ENCODE measurements at places on chromosomes 6 and 20.
A peak's percentile ranks its signal among the peaks of the same experiment; 100 is the strongest.

GRCh38 chr6:164321297-164321696, 906.8 kb downstream of the QKI start:
- no peak for DNase-seq

- no peak for DNase-seq
These were observed 77.0 kb downstream of the ATXN1 start for GRCh38 chr6:16684195-16684689.

DNA sequence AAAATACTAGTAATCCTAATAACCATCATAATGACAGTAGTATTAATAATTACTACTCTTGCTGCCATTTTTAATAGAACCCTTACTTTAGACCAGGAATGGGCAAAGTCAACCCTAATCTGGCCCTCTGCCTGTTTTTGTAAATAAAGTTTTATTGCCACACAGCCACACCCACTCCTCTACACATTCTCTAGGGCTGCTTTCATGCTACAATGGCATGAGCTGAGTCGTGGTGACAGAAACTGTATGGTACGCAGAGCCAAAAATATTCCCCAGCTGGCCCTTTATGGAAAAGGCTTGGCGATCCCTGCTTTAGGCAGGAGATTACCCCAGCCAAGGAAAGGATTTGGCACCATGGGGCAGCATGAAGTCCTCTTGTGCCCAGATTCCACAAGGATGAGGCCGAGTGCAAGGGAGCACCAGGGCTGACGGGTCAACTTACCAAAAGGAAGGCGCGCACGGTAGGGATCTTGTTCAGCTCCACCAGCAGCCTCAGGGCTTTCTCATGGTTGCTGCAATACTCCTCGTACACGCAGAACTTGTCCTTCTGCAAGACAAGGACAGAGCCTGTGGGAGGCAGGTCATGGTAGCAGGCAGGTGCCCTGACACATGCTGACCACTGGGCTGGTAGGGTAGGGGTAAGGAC, 93.6 kb downstream of the PREX1 start:
- DNase-seq = peak; percentile 29

DNA sequence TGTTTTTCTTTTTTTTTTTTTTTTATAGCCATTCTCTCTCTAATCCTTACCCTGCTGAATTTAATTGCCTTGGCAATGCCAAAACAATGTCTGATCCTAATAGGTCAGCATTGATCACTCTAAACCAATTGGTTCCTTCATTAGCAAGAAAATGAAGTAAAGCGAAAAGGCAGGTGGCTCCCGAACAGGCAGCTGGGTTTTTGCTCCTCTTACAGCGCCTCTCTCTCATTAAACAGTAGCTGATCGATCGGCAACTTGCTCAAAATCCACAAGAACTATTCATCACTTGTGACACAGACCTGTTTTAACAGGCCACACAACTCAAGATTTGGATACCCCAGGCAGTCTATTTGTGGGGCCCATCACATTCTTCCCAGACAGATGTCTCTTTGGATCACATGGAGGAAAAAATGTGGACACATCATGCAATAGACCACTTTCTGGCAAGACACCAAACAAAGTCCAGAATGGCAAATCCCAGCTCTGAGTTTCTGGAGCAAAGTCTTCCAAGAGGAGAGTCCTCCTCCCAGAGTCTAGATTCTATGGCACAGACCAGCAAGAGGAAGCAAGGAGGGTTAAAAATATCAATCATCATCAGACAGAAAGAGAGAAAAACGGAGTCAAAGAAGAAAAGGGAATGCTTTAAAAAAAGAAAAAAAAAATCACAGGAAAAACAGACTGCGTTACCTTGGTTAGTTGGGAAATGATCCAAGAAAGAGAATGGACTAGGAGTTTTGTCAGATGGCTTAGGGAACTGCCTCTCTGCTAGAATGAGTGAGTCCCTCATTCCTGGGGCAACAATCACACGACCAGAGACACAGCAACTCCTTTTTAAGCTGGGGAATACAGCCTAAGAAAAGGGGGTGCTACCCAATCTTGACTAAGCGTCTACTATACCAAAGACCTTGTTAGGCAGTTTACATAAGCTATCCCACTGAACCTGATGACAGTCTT, 247.8 kb downstream of the BTBD9 start:
- peak; percentile 72 for DNase-seq

GRCh38 chr6:85672623-85673022, 29.9 kb upstream of the SYNCRIP start:
- DNase-seq = no peak

GRCh38 chr20:42938441-42939205, 251.1 kb downstream of the PTPRT start:
- DNase-seq = no peak

GRCh38 chr6:137352859-137353258, 133.7 kb upstream of the IFNGR1 start:
- no peak for DNase-seq

GRCh38 chr20:57438552-57438951, 47.4 kb downstream of the RBM38 start:
- DNase-seq = no peak

DNA sequence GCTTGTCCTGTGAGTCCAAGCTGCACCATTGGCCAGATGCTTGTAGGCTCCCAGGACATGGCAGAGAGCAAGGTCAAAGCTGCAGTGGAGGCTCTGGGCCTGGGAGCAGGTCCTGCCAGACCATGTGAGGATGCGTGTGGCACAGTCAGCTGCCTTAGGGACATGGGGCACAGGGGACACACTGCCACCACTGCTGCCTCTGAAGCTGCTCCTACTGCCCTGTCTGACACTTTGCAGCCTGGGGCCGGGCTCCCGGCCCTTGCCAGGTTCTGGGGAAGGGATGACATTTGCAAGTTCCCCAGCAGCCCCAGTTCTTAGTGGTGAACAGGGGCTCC, 13.2 kb upstream of the FUT9 start:
- no peak for DNase-seq

DNA sequence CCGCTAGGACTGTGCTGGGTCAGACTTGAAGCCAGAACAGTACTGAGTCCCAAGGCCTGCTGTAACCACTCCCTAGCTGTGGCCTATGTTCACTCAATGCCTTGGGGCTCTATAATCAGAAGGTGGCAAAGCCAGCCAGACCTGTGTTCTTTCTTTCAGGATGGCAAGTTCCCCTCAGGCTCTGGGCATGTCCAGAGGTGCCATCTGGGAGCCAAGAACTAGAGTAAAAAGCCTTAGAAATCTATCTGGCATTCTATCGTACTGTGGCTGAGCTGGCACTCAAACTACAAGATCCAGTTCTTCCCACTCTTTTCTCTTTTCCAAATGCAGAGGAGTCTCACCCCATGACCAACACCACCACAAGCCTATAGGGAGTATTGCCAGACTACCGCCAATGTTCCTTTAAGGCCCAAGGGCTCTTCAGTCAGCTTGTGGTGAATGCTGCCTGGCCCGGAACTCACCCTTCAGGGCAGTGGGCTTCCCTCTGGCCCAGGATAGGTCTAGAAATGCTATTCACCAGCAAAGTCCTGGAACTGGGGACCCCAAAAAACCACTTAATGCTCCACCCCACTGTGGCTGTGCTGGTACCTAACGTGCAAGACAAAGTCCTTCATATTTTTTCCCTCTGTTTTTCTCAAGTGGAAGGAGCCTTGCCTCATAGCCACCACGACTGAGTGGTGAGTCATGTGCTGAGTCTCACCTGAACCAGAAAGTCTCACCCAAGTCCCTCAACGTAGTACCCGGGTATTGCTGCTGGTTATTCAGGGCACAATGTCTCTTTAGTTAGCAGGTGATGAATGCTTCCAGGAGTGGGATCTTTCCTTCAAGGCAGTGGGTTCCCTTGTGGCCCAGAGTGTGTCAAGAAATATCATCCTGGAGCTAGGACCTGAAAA, 8.6 kb upstream of the SIRPB2 start:
- DNase-seq = no peak

- no peak for DNase-seq
These were observed 474.4 kb upstream of the HSF2 start for GRCh38 chr6:121925024-121925423.

DNA sequence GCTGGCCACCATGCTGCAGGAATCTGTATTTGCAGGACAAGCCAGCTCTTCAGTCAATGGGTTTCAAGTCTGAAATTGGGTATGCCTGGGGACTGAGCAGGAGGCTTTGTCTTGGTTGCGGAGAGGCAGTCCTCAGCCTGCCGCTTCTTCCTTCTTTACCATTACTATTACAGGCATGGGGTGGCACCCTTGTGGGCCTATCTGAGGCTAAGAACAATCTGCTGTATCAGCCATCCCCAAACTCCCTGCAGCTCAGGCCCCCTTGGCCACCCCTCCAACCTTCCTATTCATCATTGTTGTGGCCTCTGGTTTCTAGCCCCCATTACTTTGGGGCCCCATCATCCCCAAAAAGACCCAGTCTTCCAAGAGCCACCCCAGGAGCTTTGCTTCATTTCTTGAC, 289.2 kb upstream of the FOXQ1 start:
- DNase-seq = no peak

- no peak for DNase-seq
These were observed 31.9 kb downstream of the NSFL1C start for GRCh38 chr20:1434571-1435336.

GRCh38 chr6:150320442-150320841, 48.4 kb upstream of the IYD start:
- no peak for DNase-seq

GRCh38 chr6:154476494-154476893, 34.0 kb downstream of the CNKSR3 start:
- DNase-seq = no peak

DNA sequence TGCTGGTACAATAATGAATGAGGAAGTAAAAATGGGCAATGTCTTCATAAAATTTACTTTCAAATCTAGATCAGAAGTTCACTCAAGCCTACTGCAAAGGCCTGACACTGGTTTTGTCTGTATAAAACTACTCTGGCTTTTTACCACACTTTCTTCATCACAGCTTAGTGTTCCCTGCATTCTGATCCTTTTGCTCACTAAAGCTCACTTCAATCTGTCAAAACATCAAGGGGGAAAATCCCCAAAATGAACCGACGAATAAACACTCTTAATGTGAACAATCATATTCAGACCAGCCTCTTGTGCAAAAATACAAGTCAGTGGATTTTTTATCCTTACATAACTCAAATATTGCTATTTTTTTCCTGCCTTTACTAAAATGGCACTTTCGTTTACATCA, 98.5 kb downstream of the PRDM1 start:
- no peak for DNase-seq

DNA sequence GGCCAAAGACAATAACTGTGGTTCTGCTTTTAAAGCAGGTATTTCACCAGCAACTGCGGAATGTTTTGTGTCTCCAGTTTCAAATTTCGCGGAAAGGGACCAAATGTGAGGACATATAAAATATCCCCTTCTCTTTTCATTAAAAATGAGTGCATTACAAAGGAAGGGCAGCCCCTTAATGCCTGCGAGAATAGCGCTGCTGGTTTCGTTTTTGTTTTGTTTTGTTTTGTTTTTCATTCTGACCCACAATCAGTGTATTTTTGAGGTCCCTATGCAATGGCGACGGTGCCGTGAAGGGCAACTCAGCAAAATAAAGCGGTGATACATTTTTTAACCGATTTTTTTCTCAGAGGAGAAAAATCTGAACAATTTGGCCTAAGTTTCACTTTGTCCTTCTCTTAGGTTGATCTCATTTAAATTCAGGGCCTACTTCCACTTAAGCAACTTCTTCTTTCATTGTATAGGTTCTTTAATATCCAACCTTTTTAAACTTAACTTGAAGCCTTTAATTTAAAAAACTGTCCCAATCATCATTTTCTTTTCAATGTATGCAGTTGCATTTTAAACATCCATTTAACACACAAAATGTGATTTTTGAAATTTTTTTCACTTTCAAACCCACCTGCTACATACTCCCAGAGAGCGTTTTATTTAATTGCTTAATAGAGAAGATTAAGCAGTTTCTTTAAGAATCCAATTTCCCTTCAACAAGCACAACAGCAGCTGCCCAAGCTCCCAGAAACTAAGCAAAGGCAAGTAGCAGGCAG, 2.9 kb upstream of the HIVEP2 start:
- DNase-seq = no peak

DNA sequence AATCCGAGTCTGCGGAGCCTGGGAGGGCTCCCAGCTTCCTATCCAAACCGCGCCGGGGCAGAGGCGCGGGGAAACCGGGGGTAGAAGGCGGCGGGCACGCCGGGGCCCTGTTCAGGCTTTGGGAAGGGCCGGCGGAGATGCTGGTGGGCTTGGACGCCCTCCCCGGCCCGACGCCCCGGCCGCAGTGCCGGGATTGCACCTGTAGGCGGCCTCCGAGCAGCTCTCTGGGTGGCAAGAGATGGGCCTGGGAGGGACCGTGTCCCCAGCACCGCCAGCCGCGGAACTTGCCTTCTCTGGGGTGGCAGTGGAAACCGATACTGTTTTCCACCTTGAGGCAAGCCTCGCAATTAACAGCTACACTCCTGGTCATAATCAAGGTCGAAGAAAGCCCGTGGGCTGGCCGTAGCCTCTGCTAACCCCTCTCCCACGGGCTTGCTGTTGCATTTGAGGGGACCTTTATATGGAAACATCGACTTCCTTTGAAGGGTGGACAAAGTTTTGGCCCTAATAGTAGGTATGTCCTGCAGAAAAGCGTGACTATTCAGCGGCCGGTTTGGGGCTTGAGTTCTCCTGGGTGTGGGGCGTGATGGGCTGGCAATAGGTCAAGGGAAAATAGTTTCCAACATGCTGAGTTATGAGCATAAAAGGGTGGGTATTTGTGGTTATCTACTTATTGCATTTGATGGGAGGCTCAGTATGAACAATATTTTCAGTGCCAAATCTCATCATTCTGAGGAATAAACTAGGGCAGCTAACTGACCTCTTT, 1.1 kb upstream of the JAG1 start:
- DNase-seq = no peak

- DNase-seq = no peak
These were observed 15.3 kb downstream of the FOXO3 start for GRCh38 chr6:108575905-108576494.

DNA sequence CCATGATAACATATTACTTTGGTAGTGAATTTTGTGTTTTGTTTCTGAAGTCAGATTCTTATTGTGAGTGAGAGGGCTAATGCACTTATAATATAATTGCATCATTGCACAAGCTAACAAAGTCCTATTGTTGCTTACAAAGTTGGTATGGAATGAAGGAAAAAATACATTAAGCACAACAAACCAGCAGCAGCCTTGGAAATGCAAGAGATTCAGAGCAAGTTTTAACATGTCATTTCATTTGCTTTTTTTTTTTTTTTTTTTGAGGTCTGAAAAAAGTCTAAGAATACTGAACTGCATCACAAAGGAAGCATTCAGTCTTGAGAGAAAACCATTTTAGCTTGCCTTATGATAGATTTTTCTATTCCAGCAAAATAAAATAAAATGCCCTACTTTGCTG, 57.6 kb downstream of the PLCB4 start:
- DNase-seq = no peak

- no peak for DNase-seq
These were observed 17.3 kb upstream of the FRMD1 start for GRCh38 chr6:168096271-168096764.

- DNase-seq = peak; percentile 55
These were observed 89.1 kb upstream of the E2F3 start for GRCh38 chr6:20312606-20313005.

Data from NCI-H446 (cell line).